ENCODE measurements at places on chromosomes 4 and X. TPM values are rescaled to one million over a fixed set of nuclear protein-coding genes. Genes with fewer than 3 reads are reported as not detected.

The CSN1S1 gene
- total RNA-seq = not detected

The S100P gene
- total RNA-seq = not detected

The SNCA gene
- total RNA-seq = 59.9 TPM

The BCOR gene
- total RNA-seq = 10.0 TPM

The CT45A3 gene
- not detected for total RNA-seq

The MORF4L2 gene
- total RNA-seq = 284 TPM

All from hair follicular keratinocyte (primary cell).